ENCODE measurements at places on chromosomes 2 and 18. TPM values are rescaled to one million over a fixed set of nuclear protein-coding genes. Genes with fewer than 3 reads are reported as not detected.

SLC14A1 gene
- 3.5 TPM for polyA plus RNA-seq

LIPG gene
- 48.1 TPM for polyA plus RNA-seq

ACTG2 gene
- 0.93 TPM for polyA plus RNA-seq

CFAP221 gene
- polyA plus RNA-seq, result 22.9 TPM

BOK gene
- 20.4 TPM for polyA plus RNA-seq

PCARE gene
- 0.43 TPM for polyA plus RNA-seq

GRCh38 chr2:64283006-64283570 lies 138.9 kb upstream of the PELI1 start:
- DNase-seq, result no peak

DNA sequence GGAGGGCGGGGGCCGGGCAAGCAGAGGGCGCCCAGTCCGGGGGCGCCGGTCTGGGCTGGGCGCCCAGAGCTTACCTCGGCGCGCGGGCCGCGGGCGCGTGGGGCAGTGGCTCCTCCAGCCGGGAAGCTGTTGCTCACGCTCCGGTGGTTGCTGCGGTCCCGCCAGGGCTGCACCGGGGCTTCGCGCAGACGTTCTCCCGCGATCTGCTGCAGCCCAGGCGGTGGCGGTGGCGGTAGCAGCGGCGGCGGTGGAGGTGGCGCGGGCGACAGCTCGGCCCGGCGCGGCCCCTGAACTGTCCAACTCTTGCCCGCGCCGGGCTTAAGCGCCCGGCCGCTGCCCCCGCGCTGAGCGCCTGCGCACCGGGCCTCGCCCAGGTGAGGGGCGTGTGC lies 391 bp downstream of the ZNF385B start:
- no peak for DNase-seq

- peak; percentile 1 for DNase-seq
Measured at GRCh38 chr2:58047373-58047935, 848 bp downstream of the VRK2 start.

DNA sequence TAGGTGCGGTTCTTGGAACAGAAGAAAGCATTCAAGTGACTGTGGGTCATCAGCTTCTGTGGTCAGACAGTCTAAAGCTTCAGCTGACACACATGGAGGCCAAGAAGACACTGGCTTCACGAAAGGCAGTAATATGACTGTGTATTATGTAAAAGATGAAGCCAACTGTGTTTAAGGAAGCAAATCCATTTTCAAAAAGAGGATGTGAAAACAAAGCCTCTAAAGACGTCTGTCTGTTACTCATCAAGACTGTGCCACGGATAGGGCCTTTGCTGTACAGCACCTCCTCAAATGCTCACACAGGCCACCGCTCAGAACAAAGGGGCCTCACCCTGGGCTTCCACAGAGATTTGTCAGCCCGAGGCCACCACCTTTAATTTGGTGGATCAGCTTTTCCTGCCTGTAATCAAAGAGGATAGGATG lies 21.1 kb upstream of the TMEM163 start:
- DNase-seq, result no peak

DNA sequence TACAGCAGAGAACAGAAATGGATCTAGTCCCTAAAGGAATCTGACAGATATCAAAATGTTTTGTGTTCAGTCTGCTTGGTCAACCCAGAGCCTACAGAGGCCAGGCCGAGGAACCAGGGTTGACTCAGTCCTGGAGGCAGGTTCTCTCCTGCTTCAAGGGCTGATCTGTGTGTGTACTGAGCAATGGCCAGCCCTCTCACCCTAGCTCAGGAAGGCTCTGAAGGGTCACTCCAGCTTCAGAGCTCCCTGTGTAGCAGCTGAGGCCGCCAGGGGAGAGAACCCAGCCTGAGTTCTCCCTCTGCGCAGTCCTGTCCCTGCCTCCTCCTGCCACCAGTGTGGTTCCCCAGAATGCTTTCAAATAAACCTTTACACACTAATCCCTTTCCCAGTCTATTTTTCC lies 41.1 kb downstream of the NEURL3 start:
- no peak for DNase-seq

DNA sequence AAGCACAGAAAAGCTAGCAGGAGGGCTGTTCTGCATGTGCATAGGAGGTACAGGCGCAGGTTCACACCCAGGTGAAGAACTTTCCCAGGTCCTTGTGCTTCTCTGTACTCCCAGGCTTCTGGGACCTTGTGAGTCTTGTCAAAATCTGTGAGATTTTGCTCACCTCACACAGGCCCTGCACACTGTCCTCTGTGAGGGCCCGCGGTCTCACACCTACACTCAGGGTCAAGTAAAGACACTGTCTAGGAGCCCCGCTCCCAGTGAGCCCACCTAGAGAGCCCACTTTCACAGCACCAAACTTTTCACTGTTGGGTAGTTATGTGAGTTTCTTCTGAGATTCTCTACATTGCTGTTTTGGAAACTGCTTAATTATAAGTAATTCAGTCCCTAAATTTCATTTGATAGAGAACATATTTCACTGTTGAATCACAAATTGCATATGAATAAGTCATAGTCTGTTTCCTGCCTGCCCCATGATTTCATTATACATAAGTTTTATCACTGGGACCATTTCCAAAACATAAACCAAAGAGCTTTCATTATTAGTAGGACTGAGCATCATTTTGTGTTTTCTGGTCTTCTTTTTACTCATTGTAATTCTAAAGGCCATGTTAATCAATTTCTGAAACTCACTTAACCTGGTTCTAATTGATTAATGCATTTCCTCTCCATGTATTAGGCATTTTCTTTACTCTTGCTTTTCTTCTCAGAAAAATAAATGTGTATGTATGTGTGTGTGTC lies 234.2 kb upstream of the SPOPL start:
- DNase-seq, result no peak

DNA sequence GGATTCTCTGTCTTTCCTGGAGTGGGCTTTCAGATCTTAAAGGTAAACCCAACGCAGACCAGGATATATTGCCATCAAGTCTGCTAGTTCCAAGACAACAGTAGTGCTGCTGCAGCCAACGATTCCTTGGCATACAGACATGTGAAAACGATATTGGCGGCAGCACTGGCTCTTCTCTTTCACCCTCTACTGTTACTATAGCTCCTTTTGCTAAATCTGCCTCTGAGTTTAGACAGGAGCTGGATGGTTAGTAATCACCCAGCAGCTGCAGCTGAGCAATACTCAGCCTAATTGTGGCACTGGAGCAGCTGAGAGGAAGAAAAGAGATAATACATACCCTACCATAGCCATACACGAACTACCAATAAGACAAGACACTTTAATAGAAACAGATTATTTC lies 4.0 kb downstream of the YES1 start:
- no peak for DNase-seq

- no peak for DNase-seq
Measured at GRCh38 chr2:224272237-224272910, 129.5 kb downstream of the FAM124B start.

All from right renal cortex interstitium (tissue), 3 donors.